ENCODE measurements at places on chromosomes 2 and 18.

DNA sequence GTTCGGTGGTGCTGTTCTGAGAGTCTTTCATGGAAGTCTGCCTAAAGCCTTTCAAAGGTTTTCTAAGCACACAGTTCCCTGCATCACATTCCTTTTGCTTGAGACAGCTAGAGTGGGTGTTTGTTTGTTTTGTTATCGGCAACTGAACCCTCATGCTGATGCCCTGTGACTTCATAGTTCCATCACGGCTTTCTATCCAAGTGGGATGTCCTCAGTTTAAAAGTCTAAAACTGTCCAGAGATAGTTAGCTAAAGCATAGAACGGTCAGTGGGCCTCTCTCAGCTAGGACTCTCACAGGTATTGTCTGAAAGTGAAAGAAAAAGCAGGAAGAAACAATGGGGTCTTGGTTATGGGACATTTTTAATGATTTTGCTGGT, 337.3 kb downstream of the OSR1 start:
- peak; percentile 88 for DNase-seq

- no peak for DNase-seq
These were observed 292.6 kb upstream of the CYRIA start for GRCh38 chr2:16958266-16958665.

DNA sequence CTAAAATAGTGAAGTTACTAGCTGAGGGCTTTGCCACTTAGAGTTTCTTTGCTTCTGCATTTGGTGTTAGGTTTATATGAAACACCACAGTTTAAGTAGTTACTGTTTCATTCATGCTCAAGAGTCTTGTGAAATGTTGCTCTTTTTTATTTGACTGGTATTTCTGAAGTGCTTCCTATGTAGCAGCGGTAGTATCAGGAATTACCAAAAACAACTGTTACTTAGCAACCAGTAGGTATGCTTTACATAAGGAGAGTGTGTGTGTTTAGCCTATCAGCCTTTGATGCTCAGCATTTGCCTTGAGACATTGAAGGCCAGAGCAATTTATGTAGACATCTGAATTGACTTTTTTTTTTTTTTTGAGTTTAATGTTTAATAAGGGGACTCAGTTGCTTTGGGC, 3.6 kb downstream of the DIS3L2 start:
- DNase-seq = no peak

GRCh38 chr2:164617466-164617865, 3.8 kb downstream of the GRB14 start:
- peak; percentile 73 for DNase-seq

DNA sequence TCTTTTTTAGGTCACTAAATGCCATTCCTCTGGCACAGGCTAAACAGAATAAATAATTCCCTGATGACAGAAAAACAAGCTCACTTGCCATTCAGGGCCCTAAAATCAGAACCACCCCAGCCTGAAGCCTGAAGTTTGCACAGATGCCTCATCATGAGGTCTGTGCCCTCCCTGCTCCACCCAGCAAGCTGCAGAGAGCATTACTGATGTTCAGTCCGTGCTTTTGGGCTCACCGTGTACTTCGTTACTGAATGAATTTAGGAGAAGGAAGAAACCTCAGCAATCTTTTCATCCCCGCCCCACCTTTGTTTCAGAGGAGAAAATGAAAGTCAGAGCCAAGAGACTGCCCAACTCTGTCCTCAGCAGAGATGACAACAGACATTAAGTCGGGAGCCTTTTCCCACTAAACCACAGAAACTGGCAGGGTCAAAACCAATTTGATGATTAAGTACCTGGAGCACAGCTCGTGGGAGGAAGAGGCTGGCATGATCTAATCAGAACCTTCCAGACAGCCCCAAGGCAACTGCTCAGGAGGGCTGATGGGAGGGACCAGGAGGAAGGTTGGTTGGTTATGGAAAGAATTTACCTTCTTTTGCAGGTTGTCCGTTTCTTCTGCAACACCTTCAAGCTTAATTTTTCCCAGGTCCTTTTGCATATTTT, 122.7 kb downstream of the LAMA1 start:
- DNase-seq = peak; percentile 12

DNA sequence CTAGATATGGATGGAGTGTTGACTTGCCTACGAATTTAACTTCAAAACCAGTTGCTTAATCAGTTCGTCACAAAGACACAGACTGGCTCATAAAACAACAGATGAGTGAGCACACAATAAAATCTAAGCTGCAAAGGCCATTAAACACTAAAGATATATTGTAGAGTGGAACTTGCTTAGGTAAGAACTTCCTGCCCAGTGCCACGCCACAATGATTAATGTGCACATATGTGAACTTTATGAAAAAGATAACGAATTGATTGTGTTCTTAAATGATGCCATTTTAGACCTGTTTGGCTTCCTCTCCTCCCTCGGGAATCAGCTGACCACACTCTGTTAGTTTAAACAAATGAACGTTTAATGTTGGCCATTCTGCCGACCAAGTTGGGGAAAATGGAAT, 2031.3 kb upstream of the CELF4 start:
- DNase-seq = peak; percentile 29

DNA sequence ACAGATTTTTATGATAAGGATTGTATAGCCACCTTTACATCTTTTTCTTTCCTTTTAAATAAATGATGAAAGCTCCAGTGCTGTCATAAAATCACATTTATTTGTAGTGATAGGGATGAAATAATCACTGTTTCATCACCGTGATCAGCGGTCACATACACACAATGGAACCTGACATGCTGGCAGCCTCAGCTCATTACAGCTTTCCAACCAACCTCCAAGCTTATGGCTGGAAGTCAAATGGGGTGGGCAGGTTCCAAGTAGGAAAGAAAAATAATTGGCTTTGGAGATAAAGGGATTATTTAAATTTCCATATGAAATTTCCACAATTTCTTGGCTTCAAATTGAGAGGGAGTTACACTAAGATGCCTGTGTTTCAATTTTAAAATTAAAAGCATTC, 251.3 kb downstream of the PLCL1 start:
- no peak for DNase-seq

GRCh38 chr2:74497777-74498499, 1.5 kb downstream of the LBX2 start:
- DNase-seq = no peak

DNA sequence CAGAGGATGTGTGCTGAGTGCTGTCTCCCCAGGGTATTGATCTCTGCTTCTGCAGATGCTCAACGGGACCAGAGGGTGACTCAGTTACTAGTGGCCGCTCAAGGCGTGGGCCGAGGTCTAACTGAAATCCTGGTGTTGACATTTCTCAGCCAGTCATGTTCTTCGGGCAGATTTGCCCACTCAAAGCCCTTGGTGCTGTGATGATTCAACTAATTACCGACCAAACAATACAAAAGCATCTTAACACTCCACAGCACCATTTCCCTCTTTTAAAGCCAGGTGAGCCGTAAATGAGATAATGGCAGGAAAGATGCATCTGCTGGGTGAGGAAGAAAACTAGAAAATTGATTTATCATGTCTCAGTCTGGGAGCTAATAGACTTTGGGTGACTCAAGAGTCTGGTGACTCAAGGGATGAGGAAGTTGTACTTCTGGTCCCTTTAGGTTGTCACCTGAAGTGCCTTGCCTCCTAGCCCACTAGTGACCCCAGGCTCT, 32.7 kb upstream of the PRLH start:
- peak; percentile 75 for DNase-seq

Data from fibroblast of lung (primary cell).